Psoas muscle (tissue), 8 donors: ENCODE measurements at places on chromosomes 1 and 21. TPM values are rescaled to one million over a fixed set of nuclear protein-coding genes. Genes with fewer than 3 reads are reported as not detected.

The TRAPPC3 gene
- total RNA-seq = 34.8 TPM

The ADGRB2 gene
- total RNA-seq = 0.61 TPM

The ACKR1 gene
- total RNA-seq = 24.0 TPM

The HMCN1 gene
- 2.1 TPM for total RNA-seq

The DISC1 gene
- 2.8 TPM for total RNA-seq

The DMBX1 gene
- not detected for total RNA-seq

The PIP5K1A gene
- total RNA-seq = 45.6 TPM

- H3K36me3 ChIP-seq = no peaks in the 10 kb centered on the region
- no peak overlapping the region for H3K4me3 ChIP-seq
- DNase-seq = no peak
- H3K4me1 ChIP-seq = no peaks in the 10 kb centered on the region
- H3K27me3 ChIP-seq = no peaks in the 10 kb centered on the region
Measured at GRCh38 chr1:185969028-185969427, 234.8 kb downstream of the HMCN1 start.

GRCh38 chr1:182066934-182067333 is 5.4 kb upstream of the ZNF648 start:
- H3K36me3 ChIP-seq = no peaks in the 10 kb centered on the region
- no peak for DNase-seq
- H3K4me1 ChIP-seq = no peaks in the 10 kb centered on the region
- H3K27ac ChIP-seq = no peak overlapping the region
- H3K27me3 ChIP-seq = no peaks in the 10 kb centered on the region
- H3K4me3 ChIP-seq = no peak overlapping the region

- DNase-seq = no peak
- no peak overlapping the region for H3K27ac ChIP-seq
- peak overlapping the region; percentile 33 for H3K4me3 ChIP-seq
- H3K27me3 ChIP-seq = peaks cover 3% of the 10 kb centered on the region
Measured at GRCh38 chr21:44286086-44286715, 525 bp downstream of the AIRE start.

DNA sequence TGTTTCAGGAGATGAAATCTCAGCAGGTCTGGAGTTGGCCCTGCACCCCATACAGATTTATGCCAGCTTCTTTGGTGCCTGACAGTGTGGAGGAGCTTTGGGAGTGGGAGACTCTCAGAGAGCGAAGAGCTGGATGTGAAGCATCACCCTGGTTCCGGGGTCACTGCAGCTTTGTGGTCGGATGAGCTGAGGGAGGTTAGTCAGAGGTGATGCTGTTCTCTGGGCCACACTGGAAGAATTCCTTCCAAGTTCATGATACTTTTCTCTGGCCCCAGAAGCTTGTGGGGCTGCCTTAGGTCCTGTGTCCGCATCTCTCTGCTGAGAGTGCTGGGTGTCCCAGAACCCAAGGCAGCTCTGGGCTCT is 467.8 kb downstream of the CAMTA1 start:
- DNase-seq = no peak
- H3K27ac ChIP-seq = no peak overlapping the region
- H3K4me1 ChIP-seq = no peaks in the 10 kb centered on the region
- no peaks in the 10 kb centered on the region for H3K36me3 ChIP-seq
- no peak overlapping the region for H3K4me3 ChIP-seq
